BJ (cell line): ENCODE measurements at places on chromosomes 5 and 9.
A peak's percentile ranks its signal among the peaks of the same experiment; 100 is the strongest.

DNA sequence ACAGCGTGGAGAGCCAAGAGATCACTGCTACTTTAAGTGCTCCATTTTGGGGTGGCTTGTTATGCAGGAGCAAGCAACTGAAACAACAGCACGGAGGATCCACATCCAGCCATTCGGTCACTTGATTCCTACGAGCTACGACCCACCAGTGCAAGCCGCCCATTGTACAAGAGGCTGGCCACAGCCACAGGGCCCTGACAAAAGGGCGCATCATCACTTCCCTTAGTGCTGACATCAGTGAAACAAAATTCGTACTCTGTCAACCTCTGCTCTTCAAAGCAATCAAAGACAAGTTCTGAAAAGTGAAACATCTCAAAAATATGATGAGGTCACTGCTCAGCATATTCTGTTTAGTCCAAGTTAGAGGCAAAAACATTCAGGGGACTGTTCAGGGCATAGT, 168.4 kb downstream of the GADD45G start:
- no peak for DNase-seq

DNA sequence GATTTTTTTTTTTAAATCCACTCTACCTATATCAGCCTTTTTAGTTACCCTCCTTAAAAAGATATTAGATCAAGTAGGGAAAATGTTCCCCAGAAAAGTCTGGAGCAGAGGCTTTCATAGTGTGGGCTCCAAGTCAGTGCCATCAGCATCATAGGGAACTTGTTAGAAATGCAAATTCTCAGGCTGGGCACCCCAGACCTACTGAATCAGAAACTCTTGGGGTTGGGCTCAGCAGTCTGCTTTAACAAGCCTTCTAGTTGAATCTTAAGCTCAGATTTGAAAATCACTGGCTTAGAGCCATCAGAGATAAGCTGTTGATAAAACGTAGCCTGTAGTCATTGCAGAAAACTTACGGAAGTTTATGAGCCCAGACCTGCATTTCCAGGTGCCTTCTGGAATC, 140.1 kb downstream of the TMEM38B start:
- DNase-seq, result no peak

DNA sequence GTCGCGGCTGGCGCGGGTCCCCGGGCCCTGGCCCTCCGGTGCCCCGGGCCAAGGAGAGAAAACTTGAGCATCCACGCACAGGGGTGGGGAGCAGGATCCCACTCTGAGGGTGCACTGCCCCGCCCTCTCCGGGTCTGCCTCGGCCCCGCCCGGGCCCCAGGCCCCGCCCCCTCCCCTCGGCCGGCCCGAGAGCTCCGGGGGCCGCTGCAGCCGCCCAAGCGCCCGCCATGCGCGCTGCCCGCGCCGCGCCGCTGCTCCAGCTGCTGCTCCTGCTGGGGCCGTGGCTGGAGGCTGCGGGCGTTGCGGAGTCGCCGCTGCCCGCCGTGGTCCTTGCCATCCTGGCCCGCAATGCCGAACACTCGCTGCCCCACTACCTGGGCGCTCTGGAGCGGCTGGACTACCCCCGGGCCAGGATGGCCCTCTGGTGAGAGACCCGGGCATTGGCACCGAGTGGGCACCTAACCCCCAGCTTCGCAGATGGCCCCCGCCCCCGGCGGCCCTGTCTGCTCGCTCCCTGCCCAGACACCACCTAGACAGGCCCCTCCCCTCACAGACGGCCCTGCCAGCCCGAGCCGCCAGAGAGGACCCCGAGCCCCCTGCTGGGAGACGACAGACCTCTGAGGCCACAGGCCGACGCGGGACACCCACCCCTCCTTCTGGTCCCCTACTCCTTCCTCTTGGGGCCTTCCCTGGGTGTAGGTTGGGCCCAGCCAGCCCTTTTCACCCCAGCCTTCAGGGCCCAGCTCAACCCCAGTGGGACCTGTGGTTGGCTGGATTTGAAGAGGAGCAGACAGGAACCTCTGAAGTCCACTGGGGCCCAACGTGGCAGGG, at the start of gene CERCAM:
Gene CERCAM (plus strand): TSS at position 207 of the 831 bp plus-strand sequence. CDS start 21 bp downstream, at position 228.
- no peak for DNase-seq

- DNase-seq, result no peak
Measured at GRCh38 chr9:75106857-75107256, 18.5 kb downstream of the OSTF1 start.

DNA sequence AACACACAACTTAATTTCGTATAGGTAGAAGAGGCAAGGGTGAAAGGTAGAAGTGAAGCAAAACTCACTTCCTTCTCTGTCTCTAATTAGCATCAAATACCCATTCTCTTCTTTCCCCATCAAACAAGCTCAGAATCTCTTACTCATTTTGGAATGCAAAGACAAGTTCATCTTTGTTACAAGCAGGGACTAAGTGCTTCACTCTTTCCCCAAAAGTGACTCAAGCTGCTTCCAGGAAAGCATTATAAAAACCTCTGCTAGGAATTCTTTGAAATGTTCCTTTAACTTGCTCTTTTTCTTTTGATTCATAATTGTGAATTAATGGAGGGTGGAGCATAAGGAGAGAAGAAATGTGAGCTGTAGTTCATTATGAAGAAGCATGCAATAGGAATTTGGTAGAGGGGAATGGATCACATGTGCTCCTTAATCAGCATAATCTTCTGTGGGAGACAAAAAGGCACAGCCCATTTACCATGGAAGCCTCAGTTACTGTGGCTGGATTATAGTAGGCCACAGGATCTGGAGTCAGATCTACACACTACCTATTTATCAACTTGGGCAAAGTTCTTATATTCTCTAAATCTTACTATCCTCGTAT, 109.5 kb upstream of the DPYSL3 start:
- no peak for DNase-seq

GRCh38 chr9:30519756-30520155, 1864.7 kb upstream of the ACO1 start:
- no peak for DNase-seq

DNA sequence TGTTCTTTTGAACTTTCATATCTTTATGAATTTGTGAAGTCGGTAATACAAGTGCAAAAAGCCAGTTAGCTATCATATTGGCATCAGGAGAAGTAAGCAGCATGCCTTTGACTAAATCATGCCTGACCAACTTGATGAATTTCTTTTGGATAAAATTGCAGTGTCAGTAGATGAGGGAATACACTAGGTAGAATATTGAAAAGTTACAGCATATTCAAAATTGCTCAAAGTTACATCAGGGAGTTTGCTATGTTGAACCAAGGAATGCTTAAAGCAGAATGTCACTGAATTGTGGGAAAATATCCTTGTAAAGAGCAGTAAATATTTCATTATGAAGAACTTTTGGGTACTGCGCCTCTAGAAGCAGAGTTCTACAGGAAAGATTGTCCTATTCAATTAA, 87.1 kb upstream of the TLX3 start:
- peak; percentile 15 for DNase-seq

- DNase-seq, result no peak
Measured at GRCh38 chr9:125536776-125537175, 170.2 kb downstream of the MAPKAP1 start.

DNA sequence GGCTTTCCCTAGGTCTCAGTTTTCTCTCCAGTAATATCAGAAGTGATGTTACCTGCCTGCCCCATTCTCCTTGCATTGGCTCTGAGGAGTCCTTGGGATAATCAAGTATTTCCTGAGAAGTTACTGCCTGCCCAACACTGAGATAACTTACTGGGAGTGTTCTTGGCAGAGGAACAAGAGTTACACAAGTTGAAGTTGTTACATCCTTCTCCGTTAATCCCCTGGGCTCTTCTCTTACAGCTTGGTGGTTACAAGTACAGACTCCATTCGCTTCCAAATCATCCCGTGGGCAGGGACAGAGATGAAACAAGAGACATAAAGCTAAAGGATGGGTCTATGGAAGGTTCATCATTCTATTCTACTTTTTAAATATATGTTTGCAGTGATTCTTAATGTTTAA, 74.1 kb upstream of the SAP30L start:
- peak; percentile 48 for DNase-seq

GRCh38 chr5:112795944-112796678, 58.4 kb downstream of the APC start:
- no peak for DNase-seq

DNA sequence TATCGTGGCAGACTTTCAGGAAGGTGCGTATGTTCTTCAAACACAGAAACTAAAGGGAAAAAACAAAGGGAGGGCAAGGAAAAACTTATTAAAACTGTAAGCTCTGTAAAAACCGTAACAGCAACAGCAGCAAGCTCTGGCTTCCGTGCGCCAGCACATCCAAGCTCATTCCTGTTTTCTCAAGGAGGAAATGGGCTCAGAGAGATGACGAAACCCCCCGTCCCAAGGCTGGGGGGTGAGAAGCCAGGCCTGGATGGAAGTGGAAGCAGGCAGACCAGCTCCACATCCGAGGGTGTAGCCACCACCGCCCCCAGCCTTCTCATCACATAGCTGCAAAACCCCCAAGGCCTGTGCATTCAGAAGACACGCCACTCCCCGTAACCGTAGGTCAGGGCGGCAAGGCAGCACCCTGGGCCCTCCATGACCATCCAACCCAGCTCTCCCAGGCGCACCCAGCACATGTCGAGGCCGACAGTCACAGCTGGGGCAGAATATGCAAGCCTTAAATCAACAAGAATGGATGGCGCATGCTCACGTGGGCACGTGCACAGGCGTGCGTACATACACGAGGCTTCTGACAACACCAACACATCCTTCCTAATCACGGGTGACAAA, 52.8 kb downstream of the VAV2 start:
- DNase-seq, result no peak

GRCh38 chr5:180394031-180394636, 41.0 kb upstream of the GFPT2 start:
- no peak for DNase-seq

DNA sequence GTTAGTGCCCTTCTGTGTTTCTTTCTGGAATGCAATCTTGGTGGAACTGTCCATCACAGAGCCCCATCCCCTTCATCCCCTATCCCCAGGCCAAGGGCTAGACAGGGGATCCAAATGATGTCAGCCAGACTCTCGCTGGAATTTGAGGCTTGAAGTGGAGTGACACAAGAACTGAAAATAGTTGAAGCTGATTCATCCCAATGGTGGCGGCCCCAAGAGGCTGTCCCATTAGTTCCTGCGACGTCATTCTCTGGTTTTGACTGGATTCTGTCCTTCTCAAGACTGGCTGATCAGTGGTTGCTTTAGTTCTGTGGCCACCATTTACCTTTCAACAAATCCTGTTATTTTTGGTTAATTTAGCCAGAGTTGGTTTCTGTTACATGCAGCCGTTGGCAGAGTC, 59.9 kb downstream of the SUB1 start:
- DNase-seq, result no peak

GRCh38 chr9:124392871-124393460, 22.3 kb downstream of the PSMB7 start:
- peak; percentile 66 for DNase-seq

GRCh38 chr9:131284856-131285255, 4.7 kb upstream of the PLPP7 start:
- no peak for DNase-seq

- DNase-seq, result no peak
Measured at GRCh38 chr9:69667306-69667705, 4.9 kb downstream of the APBA1 start.

GRCh38 chr5:94367900-94368299, 250.5 kb downstream of the KIAA0825 start:
- no peak for DNase-seq

DNA sequence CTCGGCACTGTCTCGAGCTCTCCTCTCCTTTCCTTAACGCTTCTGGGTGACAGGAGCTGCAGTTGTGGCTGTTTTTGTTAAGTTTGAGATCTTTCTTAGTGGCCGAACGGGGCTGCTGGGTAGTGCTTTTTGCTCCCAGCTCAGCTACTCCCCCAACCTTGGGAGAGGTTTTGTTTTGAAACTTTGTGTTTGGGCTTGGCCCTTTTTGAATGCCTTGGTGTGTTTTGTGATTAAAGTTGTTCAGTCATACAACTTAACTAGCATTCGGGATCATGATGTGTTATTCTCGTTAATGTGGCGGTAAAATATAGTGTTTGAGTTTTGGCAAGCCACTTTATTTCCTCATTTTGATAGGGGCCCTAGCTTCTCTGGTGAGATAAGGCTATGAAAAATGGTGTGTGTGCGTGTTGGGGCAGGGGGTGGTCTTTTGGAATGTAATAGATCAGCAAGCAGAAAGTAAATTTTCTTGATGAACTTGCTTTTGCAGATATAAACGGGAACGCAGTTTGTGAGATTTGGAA, 1.1 kb downstream of the KDM3B start:
- no peak for DNase-seq

- DNase-seq, result no peak
Measured at GRCh38 chr5:71880536-71880935, 161.5 kb downstream of the CARTPT start.

- no peak for DNase-seq
Measured at GRCh38 chr9:35814106-35814840, 569 bp downstream of the HINT2 start.

DNA sequence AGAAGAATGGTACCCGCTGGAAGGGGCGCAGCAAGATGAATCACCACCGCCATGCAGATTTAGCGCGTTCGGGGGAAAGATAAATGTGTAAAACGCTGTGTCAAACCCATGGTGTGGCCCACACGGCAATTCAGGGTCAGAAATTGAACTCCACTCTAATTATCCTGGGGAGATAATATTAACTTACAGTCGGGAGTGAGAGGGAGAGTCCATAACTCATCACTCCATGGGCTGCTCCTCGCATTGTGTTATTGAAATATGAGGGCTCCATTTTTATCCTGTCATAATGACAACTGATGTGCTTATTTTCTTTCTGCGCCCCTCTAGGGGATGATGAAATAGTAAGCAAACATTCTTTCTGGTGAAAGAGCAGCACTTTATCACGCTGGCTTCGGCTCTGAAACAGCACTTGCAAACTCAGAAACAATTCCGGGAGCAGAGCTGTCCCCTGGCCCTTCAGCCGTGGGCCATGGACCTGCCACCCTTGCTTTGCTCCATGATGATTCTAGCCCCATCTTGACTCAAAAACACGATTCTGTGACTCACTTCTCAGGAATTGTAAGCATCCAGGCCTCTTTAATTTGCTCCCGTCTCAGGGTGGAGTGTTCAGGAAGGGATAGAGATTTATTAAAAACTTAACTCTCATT, 431.6 kb downstream of the IRX1 start:
- no peak for DNase-seq

GRCh38 chr5:39420482-39421145, 4.2 kb downstream of the DAB2 start:
- DNase-seq, result peak; percentile 72

DNA sequence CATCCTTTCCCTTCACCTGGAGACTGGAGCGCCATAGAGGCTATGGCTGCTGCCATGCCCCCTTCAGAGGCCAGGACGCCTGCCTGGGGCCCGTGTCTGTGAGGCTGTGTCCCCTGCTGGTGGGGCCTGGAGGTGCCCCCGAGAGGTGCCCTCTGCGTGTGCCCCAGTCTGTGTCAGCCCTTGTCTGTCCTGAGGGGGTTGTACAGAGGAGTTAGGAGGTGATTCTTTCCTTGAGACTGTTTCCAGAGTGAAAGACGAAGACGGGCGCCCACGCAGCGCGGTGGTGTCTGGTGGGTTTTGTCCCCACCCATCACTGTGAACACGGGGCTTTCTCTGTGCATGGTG, 24.6 kb downstream of the TRAF2 start:
- no peak for DNase-seq
